ENCODE measurements at places on chromosomes 5 and 9.
A peak's percentile ranks its signal among the peaks of the same experiment; 100 is the strongest.

GRCh38 chr5:147906326-147907095, at the start of gene C5orf46:
C5orf46 (minus strand) TSS chr5:147906538; CDS start chr5:147906501, 37 bp downstream.
- H3K36me3 ChIP-seq: no peaks in the 10 kb centered on the region
- no peak for DNase-seq
- H3K27ac ChIP-seq: no peak within 1 kb of the TSS
- no peak within 1 kb of the TSS for H3K4me3 ChIP-seq
- H3K4me1 ChIP-seq: no peaks in the 10 kb centered on the region
- peaks cover 13% of the 10 kb centered on the region for H3K27me3 ChIP-seq

GRCh38 chr9:14350754-14351153, 36.8 kb upstream of the NFIB start:
- no peak overlapping the region for H3K4me3 ChIP-seq
- H3K36me3 ChIP-seq: no peaks in the 10 kb centered on the region
- H3K27me3 ChIP-seq: peaks cover 36% of the 10 kb centered on the region
- peaks cover 13% of the 10 kb centered on the region for H3K4me1 ChIP-seq
- DNase-seq: no peak

DNA sequence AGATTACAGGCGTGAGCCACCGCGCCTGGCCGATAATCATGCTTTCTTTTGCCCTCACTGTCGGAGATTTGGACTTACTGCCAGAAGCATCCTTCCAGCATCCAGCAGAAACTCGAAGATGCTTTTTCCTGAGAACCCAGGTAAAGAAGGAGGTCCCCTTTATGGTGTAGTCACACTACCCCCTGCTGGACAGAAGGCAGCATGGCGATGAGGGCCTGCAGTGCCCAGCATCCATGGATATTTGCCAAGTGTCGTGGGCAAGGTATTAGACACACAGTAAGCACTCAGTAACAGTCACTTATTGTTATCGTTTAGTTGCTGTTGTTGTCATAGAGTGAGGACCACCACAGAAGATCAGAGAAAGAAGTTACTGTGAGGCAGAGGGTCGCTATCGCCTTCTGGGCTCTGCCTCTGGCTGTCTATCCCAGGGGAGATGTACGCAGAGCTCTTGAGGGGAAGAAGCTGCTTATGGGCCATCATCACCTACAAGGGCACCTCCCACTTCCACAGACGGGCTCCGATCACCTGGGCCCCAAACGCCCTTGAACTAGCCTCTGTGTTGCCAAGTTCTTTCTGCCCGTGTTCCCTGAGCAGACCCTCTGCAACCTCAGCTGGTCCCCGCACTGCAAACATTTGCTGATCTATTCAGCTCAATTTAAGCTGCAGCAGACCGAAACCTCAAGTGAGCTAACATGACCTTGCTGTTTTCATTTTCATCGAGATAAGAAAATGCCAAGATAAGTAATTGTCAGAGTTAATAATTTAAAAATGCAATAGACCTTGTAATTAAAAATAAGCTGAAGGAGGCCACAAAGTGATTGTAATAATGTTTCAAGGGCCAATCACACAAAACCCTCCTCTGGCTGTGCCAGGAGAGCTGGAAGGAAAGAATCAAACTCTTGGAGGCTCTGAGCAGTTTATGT, 23.9 kb downstream of the C5orf15 start:
- no peak for DNase-seq
- H3K36me3 ChIP-seq: no peaks in the 10 kb centered on the region
- H3K27ac ChIP-seq: no peak overlapping the region
- H3K4me3 ChIP-seq: no peak overlapping the region

DNA sequence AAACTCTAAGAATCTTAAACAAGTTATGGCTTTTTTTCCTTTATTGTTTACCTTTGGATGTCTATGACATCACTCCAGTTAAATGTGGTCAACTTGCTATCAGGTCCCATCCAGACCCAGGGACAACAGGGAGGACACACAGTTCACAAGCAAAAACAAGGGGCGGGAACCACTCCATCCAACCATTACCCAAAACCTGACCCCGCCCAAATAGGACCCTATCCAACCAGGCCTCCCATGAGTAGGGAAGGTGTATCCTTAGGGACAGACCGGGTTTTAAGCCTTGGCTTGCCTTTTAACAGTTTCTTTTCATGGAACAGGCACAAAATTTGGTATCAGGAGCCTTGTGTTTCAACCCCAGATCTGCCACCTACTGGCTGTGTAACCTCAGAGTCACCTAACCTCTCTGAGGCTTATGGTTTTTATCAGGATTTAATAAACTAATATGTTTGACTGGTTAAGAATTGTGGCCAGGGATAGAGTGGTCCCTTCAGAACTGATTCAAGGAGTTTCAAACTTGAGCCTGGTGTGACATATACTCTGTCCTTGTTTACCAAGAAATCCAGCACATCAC, 127.7 kb upstream of the RAD23B start:
- H3K27me3 ChIP-seq: peaks cover 21% of the 10 kb centered on the region
- no peak overlapping the region for H3K4me3 ChIP-seq
- H3K4me1 ChIP-seq: no peaks in the 10 kb centered on the region
- H3K36me3 ChIP-seq: no peaks in the 10 kb centered on the region

- H3K4me3 ChIP-seq: no peak overlapping the region
- no peak for DNase-seq
- no peaks in the 10 kb centered on the region for H3K36me3 ChIP-seq
- peaks cover 5% of the 10 kb centered on the region for H3K27me3 ChIP-seq
Measured at GRCh38 chr9:135321580-135321979, 158.0 kb upstream of the PPP1R26 start.

- no peak overlapping the region for H3K4me3 ChIP-seq
- H3K27ac ChIP-seq: peak overlapping the region; percentile 77
- peaks cover 9% of the 10 kb centered on the region for H3K36me3 ChIP-seq
- no peaks in the 10 kb centered on the region for H3K27me3 ChIP-seq
Measured at GRCh38 chr5:157820593-157821252, 38.2 kb downstream of the CLINT1 start.

GRCh38 chr9:98230789-98231188, 24.7 kb downstream of the TBC1D2 start:
- peaks cover 4% of the 10 kb centered on the region for H3K36me3 ChIP-seq
- DNase-seq: no peak
- no peaks in the 10 kb centered on the region for H3K4me1 ChIP-seq
- no peak overlapping the region for H3K4me3 ChIP-seq
- H3K27me3 ChIP-seq: no peaks in the 10 kb centered on the region
- H3K27ac ChIP-seq: no peak overlapping the region

DNA sequence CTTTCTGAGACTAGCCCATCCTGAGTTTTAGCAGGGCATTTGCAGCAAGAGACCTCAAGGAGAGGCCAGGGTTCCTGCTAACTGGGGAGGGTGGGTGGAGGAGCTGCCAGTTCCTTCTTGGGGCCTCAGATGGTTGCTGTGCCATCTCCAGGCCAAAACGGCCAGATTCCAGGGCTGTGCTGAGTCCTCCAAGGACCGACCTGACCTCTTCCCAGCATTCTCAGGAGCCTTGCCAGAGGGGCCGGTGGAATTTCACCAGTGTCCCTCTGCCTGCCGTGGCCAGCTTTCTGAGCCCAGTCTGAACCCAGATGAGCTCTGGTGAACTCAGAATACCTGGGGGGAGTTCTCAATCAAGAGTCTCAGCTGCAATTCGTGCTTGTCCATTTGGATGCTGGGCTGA, 54.3 kb downstream of the TSTD2 start:
- H3K27ac ChIP-seq: no peak overlapping the region
- H3K4me3 ChIP-seq: no peak overlapping the region
- no peaks in the 10 kb centered on the region for H3K4me1 ChIP-seq
- no peaks in the 10 kb centered on the region for H3K27me3 ChIP-seq
- H3K36me3 ChIP-seq: no peaks in the 10 kb centered on the region

DNA sequence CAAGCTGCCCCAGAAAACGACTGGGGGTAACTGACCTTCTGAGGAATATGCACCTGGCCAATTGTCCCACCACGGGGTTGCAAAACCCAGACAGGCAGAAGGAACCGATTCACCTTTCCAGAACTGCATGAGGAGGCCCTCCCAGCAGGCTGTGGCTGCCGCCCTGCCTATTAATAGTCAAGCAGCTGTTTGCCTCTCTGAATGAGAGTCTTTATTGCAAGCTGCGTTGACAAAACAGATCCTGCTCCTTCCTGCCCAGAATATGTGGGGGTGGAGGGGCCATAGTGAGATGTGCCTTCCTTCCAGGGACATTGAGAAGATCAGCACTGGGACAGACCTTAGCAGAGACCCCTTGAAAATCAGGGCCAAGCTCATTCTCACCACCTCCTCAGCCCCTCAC, 18.3 kb upstream of the TCOF1 start:
- no peaks in the 10 kb centered on the region for H3K27me3 ChIP-seq
- no peaks in the 10 kb centered on the region for H3K36me3 ChIP-seq
- no peak overlapping the region for H3K27ac ChIP-seq
- H3K4me3 ChIP-seq: no peak overlapping the region
- no peak for DNase-seq
- peaks cover 9% of the 10 kb centered on the region for H3K4me1 ChIP-seq

DNA sequence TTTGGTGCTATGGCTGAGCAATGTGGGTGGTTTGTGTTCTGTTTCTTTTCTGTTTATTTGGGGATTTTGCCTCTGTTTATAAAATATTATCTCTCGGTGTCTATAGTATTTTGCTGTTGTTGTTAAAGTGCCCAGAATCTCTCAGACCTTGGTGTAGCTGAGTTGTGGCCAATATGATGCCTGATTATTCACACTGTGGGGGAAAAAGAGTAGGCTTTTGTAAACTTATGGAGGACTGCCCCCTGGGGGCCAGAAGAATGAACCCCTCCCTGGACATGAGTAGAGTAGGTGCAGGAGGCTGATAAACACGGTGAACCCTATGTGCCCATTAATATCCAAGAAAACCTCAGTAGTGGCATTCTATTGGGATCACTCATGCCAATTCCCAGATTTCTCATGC, 49.0 kb upstream of the DPYSL3 start:
- no peak for DNase-seq
- H3K27ac ChIP-seq: no peak overlapping the region
- H3K36me3 ChIP-seq: no peaks in the 10 kb centered on the region
- no peaks in the 10 kb centered on the region for H3K4me1 ChIP-seq
- H3K4me3 ChIP-seq: no peak overlapping the region

DNA sequence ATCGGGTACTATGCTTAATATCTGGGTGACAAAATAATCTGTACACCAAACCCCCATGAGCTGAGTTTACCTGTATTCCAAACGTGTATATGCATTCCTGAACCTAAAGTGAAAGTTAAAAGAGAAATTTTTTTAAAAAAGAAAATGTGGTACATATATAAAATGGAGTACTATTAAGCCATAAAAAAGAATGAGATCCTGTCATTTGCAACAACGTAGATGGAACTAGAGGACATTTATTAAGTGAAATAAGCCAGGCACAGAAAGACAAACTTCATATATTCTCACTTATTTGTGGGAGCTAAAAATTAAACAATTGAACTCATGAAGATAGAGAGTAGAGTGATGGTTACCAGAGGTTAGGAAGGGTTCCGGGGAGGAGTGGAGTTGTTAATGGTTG, 44.8 kb downstream of the NDUFAF2 start:
- peaks cover 3% of the 10 kb centered on the region for H3K36me3 ChIP-seq
- no peak overlapping the region for H3K4me3 ChIP-seq
- no peaks in the 10 kb centered on the region for H3K27me3 ChIP-seq
- no peak overlapping the region for H3K27ac ChIP-seq

- peaks cover 8% of the 10 kb centered on the region for H3K27me3 ChIP-seq
- H3K36me3 ChIP-seq: no peaks in the 10 kb centered on the region
- no peak for DNase-seq
- H3K4me1 ChIP-seq: peaks cover 17% of the 10 kb centered on the region
- H3K4me3 ChIP-seq: no peak overlapping the region
Measured at GRCh38 chr9:35907711-35908503, 1.4 kb upstream of the SPAAR start.

DNA sequence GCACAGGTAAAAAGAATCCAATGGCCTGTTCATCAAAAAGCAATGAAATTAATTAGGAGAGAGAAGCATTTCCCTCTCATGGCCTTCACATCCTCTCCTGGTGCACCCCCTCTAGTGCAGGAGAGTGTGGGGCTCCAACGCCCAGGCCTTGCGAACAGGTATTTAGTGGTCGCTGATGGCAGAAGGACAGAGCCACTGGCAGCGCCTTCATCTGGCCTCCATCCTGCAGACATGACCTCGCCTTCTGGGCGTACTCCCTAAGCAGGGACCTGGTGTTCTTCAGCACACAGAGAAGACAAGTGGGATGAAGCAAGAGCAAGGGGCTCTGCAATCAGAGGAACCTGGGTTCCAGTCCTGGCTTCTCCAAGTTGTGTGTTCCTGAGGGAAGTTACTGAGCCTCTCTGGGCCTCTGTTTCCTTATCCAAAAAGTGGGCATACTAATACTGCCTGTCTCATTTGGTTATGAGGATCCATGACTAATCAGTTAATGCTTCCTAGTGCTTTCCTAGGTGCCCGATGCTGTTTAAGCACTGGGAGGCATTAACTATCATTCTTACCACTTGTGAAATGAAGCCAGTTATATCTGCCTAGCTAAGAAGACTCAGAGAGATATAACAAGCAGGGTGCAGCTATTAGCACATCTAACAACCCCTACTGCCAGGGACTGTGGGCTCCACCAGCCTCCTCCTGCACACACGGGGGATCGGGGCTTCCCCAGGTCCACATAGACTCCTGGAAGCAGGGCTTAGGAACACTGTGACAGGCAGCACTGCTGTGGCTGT, 77.3 kb downstream of the SEMA4D start:
- peak overlapping the region; percentile 85 for H3K4me3 ChIP-seq
- peaks cover 39% of the 10 kb centered on the region for H3K36me3 ChIP-seq
- no peak for DNase-seq

GRCh38 chr5:55714749-55715148, 2.6 kb upstream of the SLC38A9 start:
- H3K27ac ChIP-seq: no peak overlapping the region
- peaks cover 12% of the 10 kb centered on the region for H3K27me3 ChIP-seq
- no peak overlapping the region for H3K4me3 ChIP-seq
- no peak for DNase-seq
- H3K4me1 ChIP-seq: peaks cover 9% of the 10 kb centered on the region

DNA sequence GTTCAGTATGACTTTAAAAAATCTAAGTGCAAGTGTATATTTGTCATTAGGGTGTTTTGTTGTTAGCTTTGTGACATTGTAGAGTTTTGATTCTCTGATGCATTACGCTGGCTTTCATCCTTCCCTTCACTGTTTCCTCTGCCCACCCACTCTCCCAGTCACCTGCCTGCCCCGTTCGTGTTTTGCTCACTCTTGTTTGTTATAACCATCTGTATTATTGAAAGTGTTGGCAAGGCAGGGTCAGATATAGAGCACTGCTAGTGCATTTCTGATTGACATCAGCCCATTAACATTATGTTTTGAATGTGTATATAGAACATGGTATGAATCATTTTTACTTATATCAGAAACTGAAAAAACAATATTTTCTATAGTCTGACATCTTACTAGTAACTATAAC, 27.3 kb downstream of the SCGB3A1 start:
- peaks cover 20% of the 10 kb centered on the region for H3K4me1 ChIP-seq
- no peak overlapping the region for H3K4me3 ChIP-seq
- DNase-seq: no peak
- peaks cover 68% of the 10 kb centered on the region for H3K36me3 ChIP-seq
- H3K27ac ChIP-seq: no peak overlapping the region
- no peaks in the 10 kb centered on the region for H3K27me3 ChIP-seq

- peaks cover 26% of the 10 kb centered on the region for H3K4me1 ChIP-seq
- no peak overlapping the region for H3K27ac ChIP-seq
- DNase-seq: no peak
- peak overlapping the region; percentile 90 for H3K4me3 ChIP-seq
- peaks cover 66% of the 10 kb centered on the region for H3K27me3 ChIP-seq
- no peaks in the 10 kb centered on the region for H3K36me3 ChIP-seq
Measured at GRCh38 chr5:55234121-55234700, 803 bp upstream of the CCNO start.

All from effector memory CD8-positive, alpha-beta T cell (primary cell).